Substantia nigra (tissue), 51 donors: ENCODE measurements at places on chromosomes 11 and 22.
A peak's percentile ranks its signal among the peaks of the same experiment; 100 is the strongest.

GRCh38 chr22:38075105-38075825 is 8.7 kb downstream of the SLC16A8 start:
- DNase-seq, result no peak

GRCh38 chr11:83122050-83122449 is 34.9 kb upstream of the PCF11 start:
- DNase-seq, result no peak

- DNase-seq, result no peak
Measured at GRCh38 chr11:111162305-111162704, 83.2 kb upstream of the POU2AF2 start.

- no peak for DNase-seq
Measured at GRCh38 chr11:96199563-96200025, 143.4 kb downstream of the MAML2 start.

- no peak for DNase-seq
Measured at GRCh38 chr11:66684635-66685034, 6.9 kb upstream of the RBM4B start.

DNA sequence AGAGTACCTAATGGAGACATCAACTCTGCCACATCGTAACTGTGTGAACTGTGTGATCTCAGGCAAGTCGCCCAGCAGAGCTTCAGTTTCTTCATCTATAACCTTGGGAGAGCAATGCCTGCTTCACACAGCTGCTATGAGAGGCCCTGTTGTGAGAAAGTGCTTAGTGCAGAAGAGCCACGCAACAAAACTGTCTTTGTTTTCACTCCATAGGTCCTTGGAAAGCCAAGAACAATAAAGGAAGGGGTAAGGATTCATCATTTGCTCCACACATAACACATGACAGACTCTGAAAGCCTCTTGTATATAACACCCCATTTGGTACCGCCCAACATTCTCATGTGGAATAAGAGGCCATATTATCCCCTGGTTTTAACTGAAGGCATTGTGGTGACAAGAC is 231.9 kb upstream of the ISX start:
- no peak for DNase-seq

GRCh38 chr11:12525466-12526055 is 148.2 kb downstream of the PARVA start:
- DNase-seq, result no peak

DNA sequence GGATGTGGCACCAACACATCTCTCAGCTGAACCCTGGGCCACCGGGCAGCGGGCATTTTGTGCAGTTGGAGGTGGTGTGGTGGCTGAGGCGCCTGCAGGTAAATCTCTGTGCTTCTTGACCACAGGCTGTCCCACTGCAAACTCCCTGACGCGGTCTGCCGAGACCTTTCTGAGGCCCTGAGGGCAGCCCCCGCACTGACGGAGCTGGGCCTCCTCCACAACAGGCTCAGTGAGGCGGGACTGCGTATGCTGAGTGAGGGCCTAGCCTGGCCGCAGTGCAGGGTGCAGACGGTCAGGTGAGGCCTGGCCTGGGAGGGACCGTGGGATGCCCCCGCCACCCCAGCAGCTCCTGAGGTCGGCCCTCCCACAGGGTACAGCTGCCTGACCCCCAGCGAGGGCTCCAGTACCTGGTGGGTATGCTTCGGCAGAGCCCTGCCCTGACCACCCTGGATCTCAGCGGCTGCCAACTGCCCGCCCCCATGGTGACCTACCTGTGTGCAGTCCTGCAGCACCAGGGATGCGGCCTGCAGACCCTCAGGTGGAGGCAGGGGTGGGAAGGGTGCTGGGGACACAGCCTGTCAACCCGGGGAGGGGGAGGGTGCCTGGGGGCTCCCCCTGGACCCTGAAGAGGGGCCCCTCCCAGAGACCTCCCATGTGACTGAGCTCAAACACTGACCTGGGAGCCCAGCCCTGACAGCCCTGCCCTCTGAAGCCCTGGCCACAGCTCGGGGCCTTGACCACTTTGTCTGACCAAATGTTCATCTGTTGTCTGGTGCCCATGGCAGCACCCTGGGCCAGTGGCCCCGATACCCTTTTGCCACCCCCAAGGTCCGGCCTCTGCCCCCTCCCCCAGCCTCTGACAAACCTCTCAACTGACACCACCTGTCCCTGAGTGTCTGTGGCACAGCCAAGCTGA is 4.6 kb upstream of the PGGHG start:
- DNase-seq, result no peak

DNA sequence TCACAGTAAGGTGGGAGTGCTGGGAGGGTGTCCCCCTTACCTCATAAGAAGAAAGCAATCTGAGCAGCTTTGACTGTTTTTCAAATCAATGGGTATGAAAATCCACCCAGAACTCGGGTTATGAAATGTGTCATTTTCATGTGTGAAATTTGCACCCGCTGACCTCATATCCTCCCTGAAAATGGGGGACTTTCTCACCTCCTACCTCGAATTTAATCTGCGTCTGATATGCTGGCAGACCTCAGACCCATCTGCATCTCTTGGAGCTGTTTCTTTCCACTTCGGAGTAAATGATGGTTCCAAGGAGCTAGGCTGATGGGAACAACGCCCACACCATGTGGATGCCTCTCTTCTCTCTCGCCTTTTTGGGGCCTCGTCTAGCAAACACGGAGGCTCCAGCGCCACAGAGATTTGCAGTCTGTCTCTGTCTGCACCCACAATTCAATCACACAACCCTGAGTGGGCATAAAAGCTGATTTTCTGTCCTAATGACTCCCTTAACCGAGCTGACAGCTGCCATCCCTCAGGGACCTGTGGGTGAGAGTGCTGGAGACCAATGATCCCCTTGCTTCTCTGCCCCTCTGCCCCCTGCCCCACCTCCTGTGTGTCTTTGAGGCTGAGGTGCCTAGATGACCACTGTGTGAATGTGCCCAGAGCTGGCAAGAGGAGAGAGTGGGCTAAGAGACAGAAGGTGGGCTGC is 71.0 kb downstream of the TRIM29 start:
- DNase-seq, result no peak

DNA sequence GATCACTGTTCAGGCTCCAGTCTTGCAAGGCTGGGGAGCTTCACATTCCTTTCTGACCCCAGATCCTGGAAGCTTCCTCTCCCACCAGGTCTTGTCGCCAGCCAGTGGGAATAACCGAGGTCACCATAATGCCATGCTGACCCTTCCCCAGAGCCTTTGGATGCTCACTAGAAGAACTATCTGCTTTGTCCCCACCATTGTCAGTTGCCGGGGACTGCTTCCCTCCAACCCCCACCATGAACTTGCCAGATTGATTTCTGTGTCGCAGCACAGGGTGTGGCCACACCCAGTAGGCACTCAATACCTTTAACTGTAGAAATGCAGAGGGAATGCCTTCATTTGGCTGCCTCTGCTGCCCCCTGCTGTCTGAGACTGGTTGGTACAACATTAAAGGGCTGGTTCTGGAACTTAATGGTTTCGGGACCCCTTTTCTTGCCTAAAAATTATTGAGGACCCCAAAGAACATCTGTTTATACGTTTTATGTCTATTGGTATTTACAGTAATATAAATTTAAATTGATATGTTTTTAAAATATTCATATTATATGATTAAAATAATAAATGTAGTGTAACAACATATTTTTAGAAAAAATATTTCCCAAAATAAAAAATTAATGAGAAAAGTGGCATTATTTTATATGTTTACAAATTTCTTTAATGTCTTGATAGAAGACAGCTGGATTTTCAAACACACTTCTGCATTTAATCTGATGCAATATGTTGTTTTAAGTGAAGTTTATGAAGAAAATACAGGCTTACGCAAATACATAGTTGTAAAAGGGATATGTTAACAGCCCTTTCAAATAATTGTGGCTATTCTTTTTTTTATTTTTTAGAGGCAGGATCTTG is 6.7 kb upstream of the GDPD5 start:
- peak; percentile 66 for DNase-seq

GRCh38 chr11:76680518-76681425 is 10.2 kb upstream of the LRRC32 start:
- peak; percentile 47 for DNase-seq

GRCh38 chr11:70440206-70440605 is 41.9 kb downstream of the CTTN start:
- no peak for DNase-seq

DNA sequence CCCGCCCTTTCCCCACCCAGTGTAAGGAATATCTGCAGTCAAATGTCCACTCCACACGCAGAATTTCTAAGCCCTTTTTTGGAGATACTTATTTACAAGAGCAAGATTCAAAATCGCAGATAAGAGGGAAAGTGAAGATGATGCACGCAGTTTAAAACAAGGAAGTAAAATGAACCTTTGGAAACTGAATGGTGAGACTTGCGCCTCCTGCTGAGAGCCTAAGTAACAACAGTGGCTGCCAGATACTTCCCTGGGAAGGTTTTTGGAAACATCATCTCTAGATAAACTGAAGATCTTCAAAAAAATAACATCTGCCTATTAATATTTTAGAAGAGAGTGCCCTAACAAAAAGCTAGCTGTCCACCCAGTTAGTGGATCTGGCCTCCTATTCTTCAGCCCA is 963.1 kb upstream of the FAT3 start:
- no peak for DNase-seq

DNA sequence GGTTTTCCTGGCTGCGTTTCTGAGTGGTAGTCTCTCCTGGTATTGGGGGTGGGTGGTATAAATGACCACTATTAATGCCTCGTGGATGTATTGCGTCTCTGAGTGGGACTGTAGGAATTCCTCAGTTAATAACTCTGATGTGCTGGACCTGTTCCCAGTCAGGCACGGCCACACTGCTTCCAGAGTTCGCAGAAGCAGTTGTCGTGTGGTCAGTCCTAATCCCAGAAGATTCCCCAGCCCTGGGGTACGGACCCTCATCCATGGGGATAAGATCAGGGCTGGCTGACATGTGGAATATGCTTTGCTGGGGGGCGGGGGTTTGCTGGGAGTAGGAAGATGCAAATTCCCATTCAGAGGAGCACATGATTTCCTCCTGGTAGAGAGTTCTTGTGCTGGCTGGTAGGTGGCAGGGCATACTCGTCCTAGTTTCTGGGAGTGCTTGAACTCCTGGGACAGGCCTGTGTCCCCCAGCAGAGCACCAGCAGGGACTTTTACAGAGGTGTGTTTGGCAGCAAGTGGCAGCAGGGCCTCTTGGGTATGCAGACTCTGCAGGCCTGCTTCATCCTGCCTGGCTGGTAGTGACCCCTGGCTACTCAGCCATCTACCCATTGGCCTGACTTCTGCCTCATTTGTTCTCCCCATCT is 157.4 kb downstream of the NAV2 start:
- no peak for DNase-seq

GRCh38 chr11:30960387-30960992 is 374.3 kb upstream of the MPPED2 start:
- DNase-seq, result no peak

DNA sequence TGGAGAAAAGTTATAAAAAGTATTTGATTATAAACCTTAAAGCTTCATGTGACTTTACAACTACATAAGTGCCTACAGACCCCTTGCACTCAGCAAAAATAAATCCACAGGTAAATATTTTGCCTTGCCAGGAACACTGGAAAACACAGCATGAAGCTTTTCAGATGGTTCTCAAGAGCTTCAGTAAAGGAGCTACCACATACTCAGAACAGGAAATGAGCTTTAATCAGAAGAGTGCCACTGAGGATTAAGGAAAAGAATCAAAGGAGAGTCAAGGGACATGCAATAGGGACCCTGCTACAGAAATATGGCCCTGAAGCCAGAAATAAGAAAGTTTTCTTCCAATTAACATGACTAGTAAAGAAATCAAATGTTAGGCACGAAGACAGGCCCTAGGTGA is 1.2 kb downstream of the CASP1 start:
- no peak for DNase-seq

GRCh38 chr11:108368134-108368533 is 99.2 kb downstream of the C11orf65 start:
- DNase-seq, result no peak

- no peak for DNase-seq
Measured at GRCh38 chr11:67269401-67270255, 3.4 kb downstream of the GRK2 start.

DNA sequence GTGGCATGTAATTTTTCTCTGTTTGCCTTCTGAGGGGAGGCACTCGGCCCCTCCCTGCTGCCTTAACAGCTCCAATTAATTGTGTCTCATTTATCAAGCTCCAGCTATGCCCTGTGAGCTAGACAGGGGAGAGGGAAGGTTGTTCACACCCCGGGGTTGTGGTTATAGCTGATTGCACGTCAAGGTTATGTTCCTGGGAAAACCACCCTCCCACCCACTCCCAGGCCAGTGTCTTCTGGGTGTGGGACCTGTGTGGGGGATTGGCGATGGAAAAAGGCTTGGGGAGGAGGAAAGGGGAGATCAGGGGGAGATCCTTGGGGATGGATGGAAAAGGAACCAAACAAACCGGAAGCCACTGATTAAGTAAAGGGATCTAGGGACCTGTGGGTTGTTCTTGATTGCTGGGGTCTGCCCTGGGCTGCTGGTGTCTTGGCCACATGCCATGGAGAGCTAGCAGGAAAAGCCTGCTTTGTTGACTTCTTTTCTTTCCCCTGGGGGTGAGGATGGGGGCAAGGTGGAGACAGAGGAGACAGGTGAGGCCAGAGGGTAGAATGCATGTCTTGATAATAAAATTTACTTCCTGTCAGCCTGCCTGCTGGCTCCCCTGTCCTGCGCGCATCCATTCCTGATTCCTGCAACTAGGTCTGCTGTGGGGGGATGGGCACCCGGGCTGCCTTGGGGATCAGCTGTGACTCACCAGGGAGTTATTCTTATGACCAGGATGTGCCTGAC is 13.5 kb upstream of the SORL1-AS1 start:
- peak; percentile 42 for DNase-seq

DNA sequence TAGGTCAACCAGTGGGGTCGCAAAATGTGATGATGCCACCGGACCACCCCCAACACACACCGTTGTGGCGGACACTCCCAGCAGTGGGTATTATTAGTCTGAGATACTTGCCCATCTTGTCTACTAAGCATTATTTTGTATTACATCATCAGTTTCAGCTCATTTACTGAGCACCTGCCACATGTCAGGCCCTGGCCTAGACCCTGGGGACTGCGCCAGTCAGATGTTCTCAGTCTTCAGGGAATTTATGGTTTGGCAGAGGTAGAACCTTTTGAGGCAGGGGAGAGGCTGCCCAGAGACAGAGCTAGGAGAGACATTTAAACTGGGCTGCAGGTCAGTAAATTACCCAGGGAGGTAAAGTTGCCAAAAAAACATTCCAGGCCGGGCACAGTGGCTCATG is 43.1 kb upstream of the GCAT start:
- no peak for DNase-seq

DNA sequence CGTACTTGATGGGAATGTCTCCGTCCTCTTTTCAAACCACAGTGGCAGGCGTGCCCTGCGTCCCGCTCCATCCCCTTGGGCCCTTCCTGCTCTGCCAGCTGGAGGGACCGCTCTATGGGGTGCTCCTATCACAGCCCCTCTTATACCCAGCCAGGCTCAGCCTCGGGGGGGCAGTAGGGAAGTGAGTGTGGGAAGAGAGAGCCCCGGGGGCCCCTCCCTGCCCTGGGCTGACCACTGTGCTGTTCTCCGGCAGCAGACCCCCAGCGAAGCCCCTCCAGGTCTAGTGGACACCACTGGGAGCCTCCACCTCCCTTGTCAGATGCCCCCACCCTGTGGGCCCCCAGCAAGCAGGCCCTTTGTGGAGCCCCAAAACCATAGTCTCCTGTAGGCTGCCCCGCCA is 572.5 kb downstream of the BRD1 start:
- DNase-seq, result no peak

GRCh38 chr11:27574342-27574741 is 67.8 kb upstream of the LIN7C start:
- no peak for DNase-seq

- DNase-seq, result no peak
Measured at GRCh38 chr11:66850588-66851238, 6.2 kb upstream of the LRFN4 start.

- no peak for DNase-seq
Measured at GRCh38 chr11:62547691-62548281, 1.2 kb upstream of the AHNAK start.

GRCh38 chr11:66365711-66366619 is 5.6 kb downstream of the SLC29A2 start:
- no peak for DNase-seq
